ENCODE measurements at places on chromosomes 2 and 18. TPM values are rescaled to one million over a fixed set of nuclear protein-coding genes. Genes with fewer than 3 reads are reported as not detected.

Gene CPLX4
- polyA plus RNA-seq: not detected

Gene NRP2
- 0.55 TPM for polyA plus RNA-seq

Gene ACYP2
- polyA plus RNA-seq: 26.8 TPM

Gene FEV
- not detected for polyA plus RNA-seq

Data from IgD-negative memory B cell (primary cell).